Right hindlimb (tissue), 1 donor: ENCODE measurements at places on chromosomes 16 and 17.
A peak's percentile ranks its signal among the peaks of the same experiment; 100 is the strongest.

- no peak for DNase-seq
These were observed 39.7 kb downstream of the ERCC4 start for GRCh38 chr16:13959626-13960025.

GRCh38 chr17:50062293-50063243 is 6.7 kb downstream of the ITGA3 start:
- DNase-seq = peak; percentile 57

DNA sequence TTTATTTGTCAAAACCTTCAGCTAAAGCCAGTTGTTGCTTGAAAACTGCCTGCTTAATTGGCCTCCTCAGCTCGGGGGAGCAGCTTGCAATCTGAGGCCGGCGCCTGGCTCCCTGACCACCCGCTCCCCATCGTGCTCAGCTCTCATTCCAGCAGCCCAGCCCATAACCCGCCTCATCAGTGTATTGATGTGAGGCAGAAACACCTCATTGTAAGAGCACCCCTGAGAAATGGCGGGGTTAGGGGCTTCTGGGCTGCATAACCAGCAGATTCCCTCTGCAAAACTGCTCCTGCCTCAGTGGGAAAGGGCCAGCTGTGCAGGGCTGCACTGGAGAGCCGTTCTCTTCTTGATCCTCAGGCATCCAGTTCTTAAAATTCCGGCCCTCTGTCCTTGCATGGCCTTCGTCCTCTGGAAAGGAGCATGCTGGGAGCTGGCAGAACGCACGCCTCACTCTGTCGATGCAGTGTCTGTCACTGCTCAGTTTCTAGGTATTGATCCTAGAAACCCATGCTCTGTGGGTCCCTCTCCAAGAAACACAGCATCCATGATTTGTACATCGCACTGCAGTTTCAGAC is 113.8 kb upstream of the CHMP6 start:
- no peak for DNase-seq

DNA sequence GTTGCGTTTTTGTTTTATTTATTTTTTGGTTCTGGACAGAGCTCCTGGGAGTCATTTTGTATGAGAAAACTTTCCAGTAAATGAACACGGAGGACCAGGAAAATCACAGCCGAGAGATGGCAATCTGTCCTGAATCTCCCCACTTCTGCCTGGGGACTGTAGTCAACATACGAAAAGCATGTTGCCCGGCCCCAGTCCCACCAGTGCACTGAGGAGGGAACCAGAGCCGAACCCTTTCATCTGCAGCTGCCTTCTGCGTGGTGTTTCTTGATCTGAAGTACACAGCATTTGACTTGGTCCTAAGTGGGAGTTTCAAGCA is 18.9 kb downstream of the SNX11 start:
- no peak for DNase-seq

GRCh38 chr17:72463287-72464102 is 342.7 kb downstream of the SOX9 start:
- no peak for DNase-seq

DNA sequence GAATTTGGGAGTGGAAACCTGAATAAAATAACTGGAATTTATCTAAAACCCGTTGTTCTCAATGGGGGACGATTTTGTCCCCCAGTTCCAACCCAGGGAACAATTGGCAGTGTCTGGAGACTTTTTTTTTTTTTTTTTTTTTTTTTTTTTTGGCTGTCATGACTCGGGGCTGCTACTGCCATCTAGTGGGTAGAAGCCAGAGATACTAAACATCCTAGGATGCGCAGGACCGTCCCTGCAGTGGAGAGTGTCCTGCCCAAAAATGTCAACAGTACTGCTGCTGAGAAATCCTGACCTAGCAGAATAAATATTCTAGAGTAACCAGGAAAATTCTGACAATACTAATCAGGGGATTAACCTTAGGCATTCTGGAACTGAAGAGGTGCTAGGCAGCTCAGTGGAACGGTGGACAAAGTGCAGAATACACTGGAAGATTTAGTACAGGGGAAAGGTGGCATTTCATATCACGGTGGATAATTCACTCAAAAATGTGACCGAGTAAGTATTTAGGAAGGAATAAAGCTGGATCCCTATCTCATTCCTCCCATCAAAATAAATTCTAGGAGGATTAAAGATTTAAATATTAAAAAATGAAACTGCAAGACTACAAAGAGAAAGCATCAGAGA is 107.6 kb downstream of the SPECC1 start:
- DNase-seq = peak; percentile 49

DNA sequence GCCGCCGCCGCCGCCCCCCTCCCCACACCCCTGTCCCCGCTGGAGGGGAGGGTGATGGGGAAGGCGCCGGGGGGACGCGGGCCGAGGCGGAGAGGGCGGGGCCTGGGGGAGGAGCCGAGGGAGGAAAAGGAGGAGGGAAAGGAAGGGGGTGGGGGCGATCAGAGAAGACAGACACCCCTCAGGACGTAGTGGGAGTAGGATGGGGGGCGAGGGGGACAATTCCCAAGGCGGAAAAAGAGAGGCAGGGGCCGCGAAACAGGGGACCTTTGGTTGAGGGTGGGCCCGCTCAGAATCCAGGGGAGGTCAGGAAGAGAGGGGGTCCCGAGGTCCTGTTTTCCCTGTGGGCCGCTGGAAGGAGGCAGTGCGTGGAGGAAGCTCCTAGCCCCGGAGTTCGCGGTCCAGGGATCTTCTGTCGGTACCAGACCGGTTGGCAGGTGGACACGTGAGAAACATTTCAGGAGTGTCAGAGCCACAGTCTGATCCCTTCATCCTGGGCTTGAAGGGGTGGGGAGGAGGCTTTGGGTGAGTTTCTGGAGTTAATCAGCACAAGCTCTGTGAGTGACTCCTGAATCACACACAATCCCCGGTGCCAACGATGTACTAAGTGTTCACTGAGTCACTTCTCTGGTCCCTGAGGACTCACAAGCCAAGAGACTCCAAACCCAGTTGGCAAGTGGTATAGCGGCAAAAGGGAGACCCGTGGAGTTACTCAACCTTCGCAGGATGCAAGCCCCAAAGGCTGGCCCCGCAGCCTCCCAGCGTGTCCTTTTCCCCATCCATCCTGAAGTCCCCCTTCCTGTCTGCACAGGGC is at the start of gene XYLT1:
Gene XYLT1, minus strand, starts transcription at position 53 of the 811 bp plus-strand sequence. CDS start 164 bp downstream, outside the sequence.
- DNase-seq = peak; percentile 79

DNA sequence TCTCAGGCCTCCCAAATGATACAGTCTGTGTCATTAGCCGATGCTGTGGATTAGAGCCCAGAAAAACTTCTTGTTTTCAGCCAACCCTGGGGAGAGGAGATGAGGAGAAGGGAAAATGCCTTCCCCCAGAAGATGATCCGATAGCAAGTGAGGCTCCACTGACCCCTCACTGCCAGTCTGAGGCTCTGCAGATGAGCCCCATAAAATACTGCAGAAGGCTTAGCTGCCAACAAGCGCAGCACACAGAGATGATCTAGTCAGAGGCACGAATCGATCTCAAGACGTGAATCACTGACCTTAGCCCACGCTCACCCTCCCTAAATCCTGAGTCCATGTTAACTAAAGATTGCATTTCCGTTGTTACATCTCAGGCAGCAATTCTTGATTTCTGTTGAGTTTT is 31.5 kb downstream of the SALL1 start:
- no peak for DNase-seq

DNA sequence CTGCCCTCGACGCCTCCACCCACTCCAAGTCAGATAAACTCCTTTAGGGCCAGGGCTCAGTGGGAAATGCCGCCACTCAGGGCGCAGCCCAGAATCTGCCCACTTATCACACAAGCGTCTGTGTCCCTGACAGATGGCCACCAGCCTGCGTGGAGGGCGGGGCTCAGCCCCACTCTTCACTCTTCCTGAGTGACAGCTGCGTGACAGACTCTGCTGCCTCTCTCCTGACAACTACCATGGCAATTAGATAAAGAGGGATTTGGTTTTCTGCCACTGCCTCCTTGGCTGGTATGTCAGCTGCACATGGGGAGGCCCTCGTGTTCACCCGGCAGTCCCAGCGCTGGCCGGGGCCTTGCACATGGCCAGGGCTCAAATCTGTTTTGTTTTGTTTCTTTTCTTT is 96.2 kb downstream of the RTN4RL1 start:
- no peak for DNase-seq

- no peak for DNase-seq
These were observed 19.1 kb upstream of the USP7 start for GRCh38 chr16:8982816-8983215.

- peak; percentile 84 for DNase-seq
These were observed 276.1 kb downstream of the SNX29 start for GRCh38 chr16:12252616-12253015.

DNA sequence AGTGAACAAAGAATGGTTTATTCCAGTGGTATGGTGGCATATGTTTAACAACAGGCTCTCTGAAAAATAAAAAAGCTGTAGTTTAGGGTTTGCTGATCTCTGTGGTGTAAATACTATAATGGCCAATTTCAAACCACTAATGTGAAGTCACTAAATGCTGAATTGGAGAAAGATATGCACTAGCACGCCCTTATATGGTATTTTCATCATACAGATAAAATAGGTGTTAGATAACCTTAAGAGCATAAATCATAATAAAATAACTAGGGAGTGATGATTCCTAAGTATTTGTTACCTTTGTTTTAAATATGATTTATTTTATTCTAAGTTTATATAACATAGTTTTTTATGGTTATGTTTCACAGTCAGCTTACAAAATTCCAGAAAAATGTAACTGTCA is 17.2 kb downstream of the NLK start:
- DNase-seq = no peak

DNA sequence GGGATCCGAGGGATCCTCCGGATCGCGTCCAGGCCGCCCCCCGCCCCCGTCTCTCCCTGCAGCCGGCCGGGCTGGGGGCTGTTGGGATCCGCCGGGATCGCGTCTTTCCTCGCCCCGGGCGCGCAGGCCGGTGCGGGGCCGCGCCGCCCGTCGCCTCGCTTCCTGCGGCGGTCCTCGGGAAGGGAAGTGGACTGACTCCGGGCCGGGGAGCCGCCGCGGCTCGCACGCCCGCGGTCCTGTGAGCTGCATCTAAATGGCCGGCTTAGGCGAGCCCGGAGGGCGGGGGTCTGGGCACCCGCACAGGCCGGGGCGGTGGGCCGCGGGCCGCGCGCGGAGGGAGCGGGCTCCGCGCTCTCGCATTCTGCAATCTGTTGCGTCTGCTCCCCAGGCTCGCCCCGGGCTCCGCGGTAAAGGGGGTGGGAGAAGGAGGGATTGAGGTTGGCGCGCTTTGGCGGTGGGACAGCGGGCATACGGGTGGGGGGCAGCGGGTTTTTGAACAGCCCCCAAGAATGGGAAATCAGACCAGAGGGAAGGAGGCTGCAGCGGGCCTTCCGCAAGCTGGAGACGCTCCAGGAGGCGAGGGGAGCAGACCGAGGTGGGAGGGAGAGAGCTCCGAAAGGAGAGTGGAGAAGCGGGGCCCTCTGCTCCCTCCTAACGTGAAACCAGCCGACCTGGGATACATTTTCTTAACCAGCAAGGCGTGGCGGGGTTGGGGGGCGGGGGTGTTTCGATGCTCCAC is 2.2 kb downstream of the TMEM132E start:
- DNase-seq = no peak

DNA sequence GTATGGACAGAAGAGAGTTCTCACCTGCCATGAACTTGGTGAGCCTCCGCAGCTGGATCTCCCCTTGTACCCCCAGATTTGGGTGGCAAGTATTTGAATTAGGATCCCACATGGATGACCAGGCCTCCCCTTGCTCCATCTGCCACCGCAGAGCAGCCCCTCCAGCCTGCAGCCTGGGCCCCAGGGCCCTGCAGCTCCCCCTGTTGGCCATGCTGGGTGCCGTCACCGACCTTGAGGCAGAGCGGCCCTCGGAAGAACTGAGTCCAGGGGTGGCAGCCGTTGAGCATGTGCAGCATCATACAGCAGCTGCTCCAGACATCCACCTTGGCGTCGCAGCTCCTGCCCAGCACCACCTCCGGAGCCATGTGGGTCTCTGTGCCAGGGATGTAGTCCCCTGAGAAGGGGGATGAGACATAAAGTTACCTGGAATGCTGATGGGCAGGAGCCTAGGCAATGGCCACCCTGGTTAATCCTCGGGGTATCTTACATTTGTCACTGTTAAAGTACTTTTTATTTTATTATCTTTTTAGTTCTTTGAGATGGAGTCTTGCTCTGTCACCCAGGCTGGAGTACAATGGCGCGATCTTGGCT is 9.0 kb upstream of the SPATA32 start:
- DNase-seq = no peak

GRCh38 chr17:69921046-69921445 is 154.0 kb upstream of the KCNJ16 start:
- no peak for DNase-seq

DNA sequence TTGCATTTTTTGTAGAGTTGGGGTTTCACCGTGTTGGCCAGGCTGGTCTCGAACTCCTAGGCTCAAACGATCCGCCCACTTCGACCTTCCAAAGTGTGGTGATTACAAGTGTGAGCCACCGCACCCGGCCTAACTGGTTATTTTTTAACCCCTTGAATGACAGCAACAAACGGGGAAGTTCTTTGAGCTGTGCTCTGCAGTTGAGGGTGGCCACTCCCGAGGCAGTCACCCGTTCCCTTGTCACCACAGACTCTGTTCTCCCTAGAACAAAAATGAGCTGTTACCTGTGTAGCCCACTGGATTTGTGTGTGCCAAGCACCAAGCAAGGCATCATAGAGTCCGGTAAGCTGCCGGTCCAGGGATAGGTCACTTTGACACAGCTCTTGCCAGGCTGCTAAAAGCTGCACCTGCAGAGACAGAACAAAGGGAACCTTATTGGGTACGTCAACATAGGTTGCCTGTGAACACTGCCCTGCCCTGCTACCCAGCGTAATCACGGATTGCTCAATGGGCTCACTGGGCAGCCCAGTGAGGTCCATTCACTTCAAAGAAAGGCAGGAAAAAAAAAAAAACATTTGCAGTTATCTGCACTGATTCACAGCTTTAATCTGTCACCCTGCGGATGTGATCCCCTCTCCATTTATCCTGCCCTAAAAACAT is 19.6 kb downstream of the COG7 start:
- no peak for DNase-seq

DNA sequence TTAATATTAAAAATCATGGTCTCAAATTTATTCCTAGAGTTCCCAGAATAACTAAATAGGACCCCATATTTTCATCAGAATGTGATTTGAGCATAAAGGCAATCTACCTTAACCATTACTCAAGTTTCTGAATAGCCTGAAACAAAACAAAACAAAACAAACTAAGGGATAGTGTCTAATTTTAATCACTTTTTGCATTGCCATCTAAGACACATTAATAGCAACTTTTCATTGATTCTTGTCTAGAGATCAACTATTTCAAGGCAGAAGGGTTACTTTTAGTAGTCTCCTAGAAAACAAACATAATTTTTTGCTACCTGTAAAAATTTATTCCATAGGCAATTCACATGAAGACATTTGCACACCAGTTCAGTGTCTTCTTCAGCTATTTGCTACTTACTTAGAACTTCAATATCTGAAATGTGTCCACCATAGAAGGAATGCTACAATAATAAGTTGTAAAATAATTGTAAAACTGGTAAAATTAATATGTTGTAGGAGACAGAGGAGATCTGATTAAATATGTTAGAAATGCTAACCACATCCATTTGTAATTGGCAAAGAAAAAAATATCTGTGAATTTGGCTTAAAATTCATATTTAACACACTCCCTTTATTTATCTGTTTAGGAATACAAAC is 94.7 kb downstream of the SKAP1 start:
- no peak for DNase-seq

GRCh38 chr17:13222975-13223374 is 205.1 kb upstream of the ELAC2 start:
- DNase-seq = peak; percentile 26
